ENCODE measurements at places on chromosomes 13 and 19. TPM values are rescaled to one million over a fixed set of nuclear protein-coding genes. Genes with fewer than 3 reads are reported as not detected.

GRCh38 chr13:112791663-112792440 lies 102.0 kb downstream of the ATP11A start:
- no peak for DNase-seq

Gene SLC7A1
- total RNA-seq, result 31.3 TPM

DNA sequence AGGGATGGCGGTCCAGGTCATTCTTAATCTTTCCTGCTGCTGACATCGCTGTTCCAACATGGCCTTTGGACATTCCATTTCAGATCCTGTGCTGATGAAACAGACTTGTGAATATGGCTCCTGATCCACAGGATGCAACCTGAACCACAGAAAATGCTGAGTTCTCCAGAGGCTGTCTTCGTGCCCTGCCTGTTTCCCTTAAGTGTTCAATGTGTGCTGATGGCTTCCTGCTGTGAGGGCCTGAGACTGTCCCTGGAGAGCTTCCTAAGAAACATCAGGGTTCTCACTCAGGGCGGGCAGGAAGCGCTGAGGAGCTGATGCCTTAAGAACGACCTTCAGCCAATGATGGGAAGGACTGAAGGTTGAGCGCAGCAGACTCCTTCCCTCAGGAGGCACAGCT lies 909.4 kb downstream of the UQCRFS1 start:
- no peak for DNase-seq

GRCh38 chr19:5103812-5104410 lies 135.0 kb downstream of the KDM4B start:
- no peak for DNase-seq

Gene PEG3
- not detected for total RNA-seq

Gene C19orf67
- total RNA-seq, result 0.43 TPM

Gene WASF3
- total RNA-seq, result 177 TPM

- no peak for DNase-seq
Measured at GRCh38 chr13:106376401-106377112, 158.9 kb downstream of the EFNB2 start.

Gene CGB1
- not detected for total RNA-seq

Gene HOMER3
- 69.4 TPM for total RNA-seq

GRCh38 chr13:40609972-40610726 lies 56.3 kb downstream of the FOXO1 start:
- no peak for DNase-seq

Gene CNN2
- total RNA-seq, result 226 TPM

DNA sequence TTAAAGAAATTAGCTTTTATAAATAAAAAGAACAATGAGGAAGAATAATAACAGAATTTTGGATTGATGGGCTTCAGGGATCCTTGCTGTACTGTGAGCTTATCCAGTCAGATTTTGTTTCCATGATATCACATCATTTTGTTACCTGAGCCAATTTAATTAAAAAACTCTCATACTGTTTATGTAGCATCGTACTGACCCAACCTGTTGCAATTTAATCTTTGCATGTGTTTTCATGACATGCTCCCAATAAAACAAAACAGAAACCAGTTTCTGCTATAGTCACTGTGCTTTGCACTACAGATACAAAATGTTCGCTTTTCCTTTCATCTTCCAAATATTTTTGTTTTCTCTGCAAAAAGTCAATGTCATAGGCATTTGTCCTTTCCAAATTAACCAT lies 109.7 kb upstream of the RNF113B start:
- no peak for DNase-seq

- no peak for DNase-seq
Measured at GRCh38 chr19:28118235-28118634, 1094.7 kb downstream of the UQCRFS1 start.

DNA sequence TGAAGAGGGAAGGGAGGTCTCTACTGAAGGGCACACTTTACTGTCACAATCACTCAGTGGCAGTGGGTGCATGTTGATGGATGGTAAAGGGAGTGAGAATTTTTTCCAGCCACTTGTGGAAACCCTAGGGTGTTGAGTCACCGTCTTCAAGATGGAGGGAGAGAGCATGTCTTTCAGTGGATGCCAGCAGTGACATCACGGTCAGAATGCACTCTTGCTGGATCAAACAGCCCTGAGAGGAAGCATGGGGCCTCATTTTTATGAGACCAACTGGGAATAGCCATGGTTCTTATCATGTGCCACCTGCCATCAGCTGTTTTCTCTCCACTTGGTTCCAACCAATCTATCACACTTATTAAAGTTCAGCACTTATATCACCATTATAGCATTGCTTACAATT lies 182.5 kb downstream of the KCNRG start:
- no peak for DNase-seq

DNA sequence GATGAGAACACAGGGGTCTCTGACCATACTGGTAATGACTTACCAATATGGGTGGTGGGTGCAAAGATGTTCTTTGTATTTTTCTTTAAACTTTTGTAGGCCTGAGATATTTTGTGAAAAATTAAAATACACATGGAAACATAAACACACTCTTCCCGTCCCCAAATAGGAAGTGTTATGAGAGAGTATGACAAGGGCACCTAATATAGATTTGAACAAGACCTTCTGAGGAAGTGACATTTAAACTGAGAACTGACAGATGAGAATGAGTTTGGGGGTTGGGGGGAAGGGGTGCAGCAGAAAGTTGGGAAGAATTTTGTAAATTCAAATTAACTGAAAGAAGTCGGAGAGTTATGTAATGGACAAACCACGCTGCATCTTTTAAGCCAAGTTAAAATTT lies 224.2 kb downstream of the RGCC start:
- DNase-seq, result no peak

Gene BEST2
- total RNA-seq, result not detected

Gene LGI4
- 0.20 TPM for total RNA-seq

DNA sequence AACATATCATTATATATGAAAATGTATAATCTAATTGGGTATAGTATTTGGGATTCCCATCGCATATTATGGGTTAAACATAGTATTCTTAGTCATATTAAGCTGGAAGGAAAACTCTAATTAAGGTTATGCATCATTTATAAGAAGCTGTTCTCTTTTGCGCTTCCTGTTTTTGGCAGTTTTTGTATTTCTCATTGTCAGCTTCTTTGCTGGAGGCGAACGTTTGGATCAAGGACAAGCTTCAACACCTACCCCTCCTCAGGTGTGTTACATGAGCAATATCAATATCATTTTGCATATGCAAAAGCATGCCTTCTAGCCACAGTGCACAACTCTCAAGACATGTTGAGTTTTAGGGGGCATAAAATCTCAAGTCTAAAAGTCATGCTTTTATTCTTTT lies 439.8 kb downstream of the TDRD3 start:
- DNase-seq, result no peak

Gene ZNF681
- total RNA-seq, result 11.5 TPM

DNA sequence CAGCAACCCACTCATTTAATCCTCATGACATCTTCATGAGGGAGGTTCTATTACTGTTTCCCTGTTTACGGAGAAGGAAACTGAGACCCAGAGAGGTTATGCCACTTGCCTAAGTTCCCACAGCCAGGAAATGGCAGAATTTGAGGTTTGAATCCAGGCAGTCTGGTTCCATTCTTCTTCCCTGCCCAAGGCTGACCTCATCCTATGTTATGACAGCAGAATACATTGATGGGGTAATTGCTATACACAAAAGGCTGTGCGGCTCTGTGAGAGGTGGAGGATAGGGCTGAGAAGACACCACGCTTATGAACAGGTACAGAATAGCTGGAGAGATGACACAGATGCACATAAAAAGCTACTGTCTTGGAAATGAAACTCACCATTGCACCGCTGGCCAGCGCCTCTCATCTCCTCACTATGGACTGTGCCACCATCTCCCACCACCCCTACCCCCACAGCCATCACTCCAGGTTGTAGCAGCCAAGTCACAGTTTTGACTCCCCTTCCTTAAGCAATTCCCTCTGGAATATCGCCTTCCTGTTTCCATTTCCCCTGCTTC lies 11.5 kb downstream of the MAG start:
- no peak for DNase-seq

Gene LILRA1
- total RNA-seq, result not detected

Gene SMIM44
- total RNA-seq, result not detected

Gene KRTDAP
- 1.6 TPM for total RNA-seq

DNA sequence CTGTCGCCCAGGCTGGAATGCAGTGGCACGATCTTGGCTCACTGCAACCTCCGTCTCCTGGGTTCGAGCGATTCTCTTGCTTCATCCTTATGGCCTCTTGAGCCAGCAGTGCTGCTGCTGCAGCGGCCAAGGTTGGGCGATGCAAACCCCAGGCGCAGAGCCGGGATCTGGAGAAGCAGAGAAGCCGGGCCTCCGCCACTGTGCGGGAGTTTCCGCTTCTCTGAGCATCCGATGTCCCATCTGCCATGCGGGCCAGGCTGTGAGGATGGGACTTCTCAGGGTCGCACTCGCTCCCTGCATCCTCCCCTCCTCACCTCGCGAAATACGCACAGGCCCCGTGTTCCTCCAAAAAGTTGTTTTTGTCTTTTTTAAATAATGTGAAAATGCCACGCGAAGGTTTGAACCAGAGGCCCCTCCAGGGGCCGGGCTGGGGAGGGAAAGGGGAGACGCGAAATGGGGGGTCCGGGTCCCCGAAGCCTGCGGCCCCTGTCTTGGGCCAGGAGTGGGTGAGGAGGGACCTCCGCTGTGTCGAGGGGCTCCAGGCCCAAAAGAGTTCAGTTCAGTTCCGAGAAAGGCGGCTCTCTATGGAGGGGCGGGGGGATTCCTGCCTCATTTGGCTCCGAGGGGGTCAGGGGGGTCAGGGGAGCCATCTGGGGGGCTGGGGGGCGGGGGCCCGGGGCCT lies 15.9 kb downstream of the CYTH2 start:
- DNase-seq, result no peak

Gene ITGBL1
- not detected for total RNA-seq

- no peak for DNase-seq
Measured at GRCh38 chr19:5782945-5783919, 1.3 kb downstream of the PRR22 start.

Gene EFNA2
- total RNA-seq, result 23.8 TPM

GRCh38 chr13:80677227-80677626 lies 336.3 kb upstream of the SPRY2 start:
- no peak for DNase-seq

DNA sequence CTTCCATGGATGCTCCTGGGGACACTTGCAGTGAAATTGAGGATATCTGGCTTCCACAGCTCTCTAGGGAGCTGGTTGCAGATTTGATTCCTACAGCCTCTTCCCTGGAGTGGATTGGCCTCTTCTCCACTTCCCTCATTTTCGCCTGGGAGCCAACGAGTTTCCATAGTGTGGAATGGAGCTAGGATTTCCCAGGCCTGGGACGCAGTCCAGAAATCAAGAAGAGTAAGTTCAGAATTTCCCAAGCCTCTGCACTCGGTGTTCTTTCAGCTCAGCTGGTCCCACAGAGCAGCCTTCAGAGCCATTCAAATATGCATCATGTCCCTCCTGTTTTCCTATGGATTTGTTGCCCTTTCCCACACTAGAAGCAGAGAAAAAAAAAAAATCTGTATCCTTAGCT lies 68.2 kb downstream of the RAP2A start:
- DNase-seq, result no peak

DNA sequence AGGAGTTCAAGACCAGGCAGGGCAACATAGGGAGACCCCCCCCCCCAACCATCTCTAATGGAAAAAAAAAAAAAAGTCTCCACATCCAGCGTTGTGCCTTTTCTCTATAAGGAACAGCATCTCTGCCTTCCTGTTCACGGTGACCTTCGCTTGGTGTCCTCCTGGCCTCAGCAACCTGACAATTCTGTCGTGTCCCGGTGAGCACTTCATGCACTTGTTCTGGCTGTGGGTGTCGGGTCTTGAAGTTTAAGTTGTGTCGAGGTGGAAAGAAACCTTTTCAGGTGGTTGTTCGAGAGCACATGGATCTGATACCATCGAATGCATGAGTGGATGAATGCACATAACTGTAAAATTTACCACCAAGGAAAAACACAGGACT lies 594 bp downstream of the ZNF559 start:
- DNase-seq, result no peak

Gene URAD
- total RNA-seq, result not detected

DNA sequence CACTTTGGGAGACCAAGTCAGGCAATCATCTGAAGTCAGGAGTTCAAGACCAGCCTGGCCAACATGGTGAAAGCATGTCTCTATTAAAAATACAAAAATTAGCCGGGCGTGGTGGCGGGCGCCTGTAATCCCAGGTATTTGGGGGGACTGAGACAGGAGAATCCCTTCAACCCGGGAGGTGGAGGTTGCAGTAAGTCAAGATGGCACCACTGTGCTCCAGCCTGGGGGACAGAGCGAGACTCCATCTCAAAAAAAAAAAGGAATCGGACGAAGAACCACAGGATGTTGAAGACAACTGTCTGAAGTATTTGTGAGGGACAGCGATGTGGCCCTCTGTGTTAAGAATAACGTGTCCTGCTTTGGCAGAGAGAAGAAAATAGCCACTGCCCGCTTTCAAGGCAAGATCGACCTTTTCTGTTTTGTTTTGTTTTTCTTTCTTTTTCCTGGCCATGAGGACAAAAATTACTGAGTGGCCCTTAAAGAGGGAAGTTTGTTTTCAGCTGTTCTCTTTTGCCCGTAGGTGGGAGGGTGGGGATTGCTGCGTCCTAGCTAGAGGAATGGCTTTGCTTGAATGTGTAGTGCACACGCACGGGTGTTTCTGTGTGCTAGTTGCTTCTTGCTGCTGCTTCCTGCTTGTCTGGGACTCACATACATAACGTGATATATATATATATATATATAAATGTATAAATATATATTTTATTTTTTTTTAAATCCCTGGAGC lies 6.2 kb upstream of the PRKCG start:
- no peak for DNase-seq

Gene POGLUT2
- 20.7 TPM for total RNA-seq

GRCh38 chr19:32103541-32103940 lies 241.9 kb upstream of the ZNF507 start:
- no peak for DNase-seq

GRCh38 chr19:12938779-12939601 lies 581 bp downstream of the CALR start:
- DNase-seq, result no peak

Gene KLK15
- not detected for total RNA-seq

DNA sequence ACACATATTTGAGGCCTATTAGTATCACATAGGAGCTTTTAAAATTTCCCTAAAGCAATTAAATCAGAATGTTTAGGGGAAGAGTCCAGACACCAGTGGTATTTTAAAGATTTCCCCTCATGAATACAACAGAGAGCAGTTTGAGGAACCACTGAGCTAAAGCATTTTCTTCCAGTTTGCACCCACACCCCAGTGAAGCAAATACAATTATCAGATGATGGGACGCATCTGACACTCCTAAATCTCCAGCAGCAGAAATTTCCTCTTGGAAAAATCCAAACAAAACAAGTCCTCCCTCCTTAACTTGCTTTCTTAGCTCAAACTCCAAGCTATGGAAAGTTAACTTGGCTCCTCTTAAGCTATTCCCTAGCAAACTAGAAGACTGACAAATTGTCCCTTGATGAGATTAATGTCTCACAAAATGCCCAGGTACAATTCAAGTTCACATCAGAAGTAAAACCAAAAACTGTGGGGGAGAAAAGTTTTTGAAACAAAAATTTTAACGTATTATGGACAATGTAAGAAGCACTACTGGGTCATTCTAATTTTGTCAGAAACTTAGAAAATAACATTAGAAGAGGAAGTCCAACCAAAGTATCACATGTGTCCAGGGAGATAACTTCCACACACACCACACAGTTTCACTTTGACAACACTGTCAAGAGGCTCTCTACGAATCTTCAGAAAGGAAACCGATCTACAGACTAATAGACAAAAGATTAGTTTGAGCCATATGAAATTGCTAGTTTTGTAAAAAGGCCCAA lies 74.1 kb downstream of the ABCC4 start:
- no peak for DNase-seq

GRCh38 chr13:110409581-110409992 lies 102.5 kb downstream of the COL4A2 start:
- no peak for DNase-seq
